ENCODE measurements at places on chromosomes 6 and 20. TPM values are rescaled to one million over a fixed set of nuclear protein-coding genes. Genes with fewer than 3 reads are reported as not detected.

DYNLT2 gene
- total RNA-seq = 1.3 TPM

CDH26 gene
- 3.1 TPM for total RNA-seq

DNA sequence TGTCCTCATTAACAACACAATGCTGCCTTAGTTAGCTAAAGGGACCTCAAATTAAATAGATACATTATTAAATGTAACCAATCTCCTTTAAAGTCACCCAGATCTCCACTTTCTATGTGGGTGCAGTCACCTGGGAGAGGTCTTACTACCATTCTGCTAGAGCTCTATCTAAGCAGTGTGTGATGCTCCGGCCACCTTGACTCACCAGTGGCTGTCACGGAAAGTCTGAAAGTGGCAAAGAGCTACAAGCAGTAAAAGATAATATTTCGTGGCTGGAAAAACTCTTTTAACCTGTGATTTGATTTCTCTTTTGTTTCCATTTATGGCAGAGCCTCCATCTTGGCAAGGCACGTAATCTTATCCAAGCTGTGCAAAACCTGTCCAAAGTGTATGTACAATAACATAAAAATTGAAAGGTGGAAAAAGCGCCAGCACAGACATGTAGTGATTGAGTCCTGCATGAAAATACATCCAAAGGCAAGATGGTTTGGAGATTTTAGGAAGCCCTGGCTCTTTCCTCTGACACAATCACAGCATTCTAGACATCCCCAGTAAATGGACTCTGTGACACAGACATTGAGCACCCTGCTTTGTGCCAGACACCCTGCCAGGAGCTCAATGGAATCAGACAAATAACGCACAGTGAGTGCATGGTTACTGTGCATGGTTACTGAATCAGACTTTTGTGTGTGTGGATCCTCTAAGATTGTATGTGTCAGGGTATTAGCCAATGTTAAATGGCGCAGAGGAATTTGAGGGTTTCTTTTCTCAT lies 116.6 kb downstream of the ADAT2 start:
- DNase-seq = no peak

GRCh38 chr6:130908958-130909357 lies 81.8 kb downstream of the SMLR1 start:
- DNase-seq = no peak

PNPLA1 gene
- not detected for total RNA-seq

- peak; percentile 45 for DNase-seq
These were observed 73.3 kb downstream of the OTOR start for GRCh38 chr20:16821211-16822089.

PTGIS gene
- 14.3 TPM for total RNA-seq

GRCh38 chr20:2297357-2297728 lies 1.5 kb downstream of the TGM3 start:
- DNase-seq = no peak

PLCB1 gene
- 13.3 TPM for total RNA-seq

HSPA1L gene
- total RNA-seq = 0.55 TPM

DNA sequence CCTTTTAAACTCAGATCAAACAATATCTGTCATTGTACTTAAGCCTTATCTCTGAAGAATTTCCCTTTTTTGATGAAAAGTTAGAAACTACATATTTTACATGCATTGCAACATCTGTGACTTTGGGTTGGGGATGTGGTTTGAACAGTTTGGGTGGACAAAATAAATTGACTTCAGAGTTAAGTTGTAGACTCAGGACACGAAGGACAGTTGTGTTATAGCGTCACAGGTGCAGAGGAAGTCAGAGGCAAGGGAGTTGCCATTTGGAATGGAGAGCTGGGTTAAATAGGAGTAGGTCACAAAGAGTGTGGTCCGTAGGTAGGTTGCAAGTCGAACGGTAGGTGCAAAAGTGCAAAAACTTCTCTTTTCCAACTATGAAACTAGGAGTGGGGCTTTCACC lies 46.0 kb downstream of the ZFAND3 start:
- DNase-seq = no peak

IER3 gene
- 141 TPM for total RNA-seq

- no peak for DNase-seq
These were observed 233.4 kb downstream of the CD109 start for GRCh38 chr6:73929405-73929804.

DNA sequence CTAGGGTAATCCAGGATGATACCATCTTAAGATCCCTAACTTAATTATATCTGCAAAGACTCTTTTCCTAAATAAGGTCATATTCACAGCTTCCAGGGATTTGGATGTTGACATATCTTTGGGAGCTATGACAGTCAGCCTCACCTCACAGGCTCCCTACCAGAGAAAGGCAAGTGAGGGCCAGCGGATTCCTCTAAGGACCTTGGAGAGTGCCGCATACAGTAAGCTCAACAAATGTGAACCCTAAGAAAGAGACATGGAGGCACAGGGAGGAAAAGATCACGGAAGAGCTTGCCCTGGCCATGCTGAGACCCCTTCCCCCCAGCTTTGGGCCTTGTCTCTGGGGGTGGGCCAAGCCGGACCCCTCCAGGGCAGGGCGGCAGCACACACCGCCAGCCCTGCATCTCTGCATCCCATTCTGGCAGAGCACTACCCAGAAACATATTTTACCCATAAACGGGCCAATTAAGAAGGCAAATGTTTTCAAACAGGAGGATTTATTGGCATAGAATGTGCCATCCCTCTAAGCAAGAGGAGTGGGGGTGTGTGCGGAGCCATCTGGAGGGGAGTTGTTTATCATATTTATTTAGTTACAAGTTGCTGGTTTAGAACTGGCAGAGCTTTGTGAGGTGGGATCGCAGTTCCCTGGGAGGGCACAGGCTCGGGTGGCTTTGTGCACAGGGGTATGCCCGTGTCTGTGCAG lies 55.4 kb downstream of the CHMP4B start:
- DNase-seq = peak; percentile 69

- no peak for DNase-seq
These were observed 345.3 kb upstream of the ZFP64 start for GRCh38 chr20:52536841-52537400.

All from H7 (cell line).